Activated CD8-positive, alpha-beta memory T cell treated with anti-CD3 and anti-CD28 coated beads, Interleukin-2, amount 50 U/mL, for 4 hours (primary cell): ENCODE measurements at places on chromosomes 13 and 19.

DNA sequence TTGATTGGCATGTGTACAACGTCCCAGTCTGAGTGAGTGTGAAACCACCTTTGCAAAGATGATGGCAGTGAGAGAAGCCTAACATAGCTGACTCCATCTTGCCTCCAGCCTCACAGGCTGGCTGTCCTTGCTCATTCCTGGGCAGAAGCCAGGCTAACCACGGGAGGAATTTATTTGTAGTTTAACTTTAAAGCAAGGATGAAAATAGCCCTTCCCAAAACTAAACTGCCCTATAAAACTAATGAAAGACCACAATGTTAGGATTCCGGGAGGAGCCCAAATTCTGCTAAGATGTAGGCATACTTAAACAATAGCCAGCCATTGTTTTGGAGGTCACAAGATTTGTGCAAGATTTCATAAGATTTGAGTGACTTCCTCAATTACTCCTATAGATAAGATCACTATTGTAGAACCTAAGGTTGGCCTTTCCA, 96.6 kb upstream of the LSM14A start:
- DNase-seq, result no peak

- no peak for DNase-seq
Measured at GRCh38 chr19:49335784-49336481, 727 bp downstream of the CD37 start.

DNA sequence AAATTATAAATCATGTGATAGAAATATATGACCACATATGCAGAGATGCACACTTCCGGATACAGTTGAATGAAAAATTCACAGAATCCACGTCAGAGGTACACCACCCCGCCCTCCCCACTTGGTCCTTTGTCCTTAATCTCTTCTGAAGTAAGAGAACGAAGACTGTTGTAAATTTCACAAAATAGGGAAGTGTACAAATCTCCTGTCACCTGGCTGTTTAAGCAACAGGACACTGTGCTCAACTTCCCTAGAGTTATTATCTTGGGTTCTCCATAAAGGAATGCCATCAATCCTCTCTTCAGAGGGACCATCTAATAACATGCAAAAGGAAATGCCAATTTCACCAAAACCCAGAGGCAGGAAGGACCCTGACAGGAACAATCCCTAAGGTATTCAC, 10.5 kb upstream of the CEACAM6 start:
- DNase-seq, result no peak

DNA sequence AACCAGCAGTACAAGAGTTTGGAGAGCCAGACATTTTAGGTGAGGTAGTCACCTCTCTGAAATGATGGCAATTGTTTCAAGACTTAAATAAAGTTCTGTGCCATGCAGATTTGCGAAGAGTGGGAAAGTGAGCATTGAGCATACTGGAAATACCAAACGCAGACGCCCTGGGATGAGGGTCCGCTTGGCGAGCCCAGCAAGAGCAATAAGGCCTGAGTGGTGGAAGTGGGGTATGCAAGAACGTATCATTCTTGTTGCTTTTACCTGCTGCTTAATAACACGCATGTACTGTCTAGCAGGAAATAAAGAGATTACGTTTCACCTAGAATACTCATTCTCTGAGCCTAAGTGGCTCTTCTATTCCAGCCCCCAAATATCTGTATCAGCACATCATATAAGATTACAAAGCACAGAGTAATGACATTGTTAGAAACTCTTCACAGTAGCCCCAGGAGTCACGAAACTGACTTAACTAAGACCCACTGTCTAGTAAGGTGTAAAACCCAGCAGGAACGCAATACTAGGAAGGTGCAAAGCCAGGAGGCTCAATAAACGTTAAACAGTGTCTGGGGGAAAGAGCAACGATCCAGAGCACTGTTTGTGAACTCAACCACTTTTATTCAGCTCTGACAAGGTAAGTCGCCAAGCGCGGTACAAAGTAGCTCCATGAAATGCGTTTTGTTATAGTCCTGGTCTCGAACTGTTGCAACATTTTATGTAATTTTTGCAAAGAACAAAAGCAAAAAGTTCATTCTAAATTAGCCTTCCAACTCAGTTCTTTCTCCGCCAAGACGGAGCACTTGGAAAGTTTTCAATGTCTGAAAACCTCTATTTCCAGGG, 1.2 kb downstream of the RCBTB2 start:
- no peak for DNase-seq

DNA sequence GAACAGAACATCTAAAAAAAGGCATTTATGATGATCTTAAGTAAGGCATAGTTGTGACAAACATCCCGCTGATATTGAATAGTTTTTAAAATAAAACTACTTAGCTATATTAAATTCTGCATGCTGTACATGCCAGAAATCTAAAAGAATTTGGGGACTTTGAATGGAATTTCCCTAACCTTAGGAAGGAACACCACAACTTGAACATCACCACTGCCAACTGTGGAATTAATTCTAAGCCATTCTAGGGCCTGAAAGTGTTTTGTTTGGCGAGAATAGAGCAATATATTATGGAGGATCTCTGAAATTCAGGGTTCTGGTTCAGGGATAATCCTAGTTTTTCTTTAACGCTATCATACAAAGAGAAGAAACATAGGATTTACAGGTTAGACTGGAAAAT, 17.8 kb upstream of the LATS2 start:
- no peak for DNase-seq

DNA sequence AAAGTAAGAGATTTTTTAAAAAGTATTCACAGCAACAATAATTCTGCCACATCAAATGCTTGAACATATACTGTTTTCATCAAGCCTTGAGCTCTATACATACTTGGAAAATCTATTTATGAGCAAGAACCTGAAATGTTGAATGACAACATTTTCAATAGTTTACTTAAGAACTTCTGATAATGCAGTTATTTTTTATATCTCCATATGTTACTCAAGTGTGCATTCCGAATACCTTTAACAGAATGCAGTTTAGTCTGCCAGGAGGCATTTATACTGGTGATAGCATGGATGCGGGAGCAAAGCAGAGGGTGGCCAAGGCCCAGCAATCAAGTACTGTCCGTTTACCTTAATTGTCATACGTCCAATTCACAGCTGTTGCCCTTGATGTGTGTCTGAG, 589.5 kb downstream of the KCTD12 start:
- DNase-seq, result no peak

GRCh38 chr19:51681286-51681941, 11.7 kb upstream of the SPACA6 start:
- DNase-seq, result no peak

DNA sequence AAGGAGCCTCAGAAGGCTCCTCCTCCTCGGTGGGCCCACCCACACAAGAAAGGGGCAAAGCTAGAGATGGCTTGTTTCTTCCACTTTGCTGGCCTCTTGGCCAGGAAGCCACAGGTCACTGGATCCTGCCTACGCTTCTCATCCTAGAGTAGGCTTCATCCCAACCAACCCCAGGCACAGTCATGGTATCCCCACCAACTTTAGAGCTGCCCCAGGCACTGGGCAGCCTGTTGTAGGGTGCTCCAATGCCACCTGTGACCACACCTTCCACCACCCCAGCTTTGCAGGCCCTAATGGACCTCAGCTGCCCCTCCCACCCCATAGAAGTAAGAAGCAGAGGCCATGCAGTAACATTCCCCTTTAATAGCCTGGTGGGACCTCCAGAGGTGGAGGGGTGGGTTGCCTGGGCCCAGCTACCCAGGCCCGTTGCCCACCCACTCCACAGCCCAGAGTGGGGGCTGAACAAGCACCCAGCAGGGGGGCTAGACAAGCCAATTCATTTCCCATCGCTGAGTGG, 522 bp upstream of the CHMP2A start:
- DNase-seq, result no peak

- no peak for DNase-seq
Measured at GRCh38 chr13:65264066-65264465, 1966.1 kb downstream of the PCDH9 start.

DNA sequence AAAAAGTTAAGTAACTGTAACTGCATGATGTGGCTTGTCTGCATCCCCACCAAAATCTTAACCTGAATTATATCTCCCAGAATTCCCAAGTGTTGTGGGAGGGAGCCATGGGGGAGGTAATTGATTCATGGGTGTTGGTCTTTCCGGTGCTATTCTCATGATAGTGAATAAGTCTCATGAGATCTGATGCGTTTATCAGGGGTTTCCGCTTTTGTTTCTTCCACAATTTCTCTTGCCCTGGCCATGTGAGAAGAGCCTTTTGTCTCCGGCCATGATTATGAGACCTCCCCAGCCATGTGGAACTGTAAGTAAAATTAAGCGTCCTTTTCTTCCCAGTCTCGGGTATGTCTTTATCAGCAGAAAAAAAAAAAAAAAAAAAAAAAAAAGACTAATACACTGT, 385.8 kb downstream of the SLITRK1 start:
- no peak for DNase-seq

DNA sequence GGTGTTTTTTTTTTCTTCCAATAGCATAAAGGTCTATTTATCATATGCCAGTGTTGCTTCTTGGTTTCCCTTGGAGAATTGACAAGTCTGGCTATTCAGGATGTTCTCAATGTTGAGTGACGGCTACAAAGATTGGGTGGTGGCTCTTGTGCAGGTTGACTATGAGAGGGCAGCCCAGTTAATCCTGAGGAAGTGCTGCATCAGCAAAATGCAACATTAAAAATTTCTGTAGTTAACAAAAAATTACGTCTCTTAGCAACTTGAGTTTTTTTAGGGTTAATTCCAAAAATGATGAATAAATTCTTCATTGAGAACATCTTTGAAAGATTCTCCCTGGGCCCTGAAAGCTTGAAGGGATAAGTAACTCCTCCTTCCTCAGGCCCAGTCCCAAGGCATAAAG, 147.1 kb downstream of the B3GLCT start:
- DNase-seq, result no peak

DNA sequence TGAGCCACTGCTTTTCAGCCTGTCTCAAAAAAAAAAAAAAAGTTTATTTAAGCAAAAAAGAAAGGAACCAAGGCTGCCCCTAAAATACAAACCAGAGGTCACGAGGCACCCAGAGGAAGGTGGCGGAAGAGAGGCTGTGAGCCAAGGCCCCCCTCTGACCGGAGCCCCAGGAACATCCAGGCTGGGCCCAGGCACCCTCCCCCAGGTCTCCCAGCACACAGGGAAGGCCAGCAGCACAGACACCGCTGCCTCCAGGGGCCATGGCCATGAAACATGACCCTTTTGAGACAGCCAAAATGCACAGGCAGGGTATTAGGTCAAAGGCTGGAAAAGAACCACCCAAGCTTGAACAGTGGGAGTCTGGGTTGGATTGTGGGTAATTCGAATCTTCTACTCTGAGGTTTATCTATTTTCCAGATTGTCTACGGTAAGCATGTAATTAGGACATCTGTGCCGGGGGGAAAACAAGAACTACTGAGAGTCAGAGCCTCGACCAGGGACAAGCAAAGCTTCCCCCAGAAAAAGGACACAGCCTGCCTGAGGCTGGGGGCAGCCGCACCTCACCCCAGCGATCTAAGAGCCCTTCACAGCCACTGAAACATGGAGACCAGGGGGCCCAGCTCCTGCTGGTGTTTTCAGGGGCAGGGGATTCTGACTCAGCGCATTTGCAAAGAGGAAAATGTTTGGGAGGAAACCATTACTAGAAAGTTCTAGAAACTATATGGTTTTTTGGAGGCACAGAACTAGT, 8.4 kb downstream of the PEX11G start:
- no peak for DNase-seq
